ENCODE measurements at places on chromosomes 1 and 21. TPM values are rescaled to one million over a fixed set of nuclear protein-coding genes. Genes with fewer than 3 reads are reported as not detected.

- no peak for DNase-seq
- H3K36me3 ChIP-seq, result no peaks in the 10 kb centered on the region
- H3K27ac ChIP-seq, result no peak overlapping the region
- H3K4me3 ChIP-seq, result no peak overlapping the region
- no peaks in the 10 kb centered on the region for H3K4me1 ChIP-seq
- H3K27me3 ChIP-seq, result no peaks in the 10 kb centered on the region
Measured at GRCh38 chr1:55483523-55483922, 268.4 kb upstream of the USP24 start.

- no peak for DNase-seq
- H3K27me3 ChIP-seq, result no peaks in the 10 kb centered on the region
Measured at GRCh38 chr1:113615425-113615824, 143.9 kb downstream of the PHTF1 start.

DNA sequence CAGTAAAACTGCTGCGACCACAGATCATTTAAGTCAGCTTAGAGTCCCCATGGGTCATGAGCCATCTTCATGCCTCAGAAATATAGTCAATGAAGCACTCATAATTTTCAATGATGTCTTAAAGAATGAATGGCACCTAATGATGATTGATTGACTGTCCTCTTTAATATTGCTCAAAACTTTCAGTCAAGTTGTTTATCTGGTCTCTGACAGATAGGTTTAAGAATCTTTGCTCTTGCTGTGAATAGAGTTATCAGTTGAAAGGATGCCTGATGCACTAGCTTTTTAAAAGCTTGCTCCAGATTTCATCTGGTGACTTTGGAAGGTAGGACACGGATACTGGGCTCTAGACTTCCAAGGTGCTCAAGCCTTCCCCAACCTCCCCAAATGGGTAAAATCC, 45.1 kb downstream of the COLGALT2 start:
- peaks cover 10% of the 10 kb centered on the region for H3K4me1 ChIP-seq
- no peak overlapping the region for H3K27ac ChIP-seq
- no peaks in the 10 kb centered on the region for H3K36me3 ChIP-seq
- DNase-seq, result no peak

GRCh38 chr1:1862905-1863547, 27.9 kb downstream of the GNB1 start:
- H3K27ac ChIP-seq, result peak overlapping the region; percentile 68
- DNase-seq, result no peak
- H3K27me3 ChIP-seq, result no peaks in the 10 kb centered on the region
- peaks cover 67% of the 10 kb centered on the region for H3K4me1 ChIP-seq

Gene NUCKS1
- total RNA-seq, result 215 TPM

Gene S100A3
- total RNA-seq, result 5.7 TPM

Gene BRDT
- not detected for total RNA-seq

Gene ZBTB21
- total RNA-seq, result 20.3 TPM

Gene AMY2A
- total RNA-seq, result not detected

Data from osteocyte (in vitro differentiated cells).